Activated T-helper 1 cell treated with anti-CD3 and anti-CD28 coated beads, Interleukin-12 subunit alpha, Interleukin-12 subunit beta, Interleukin-2, Interleukin-4 antibody, amounts not matched to agents 30 ng/mL and 10 ng/mL and 1 ng/mL, durations not matched to agents 14 hours and 24 hours and 36 hours (primary cell): ENCODE measurements at places on chromosomes 4 and X. TPM values are rescaled to one million over a fixed set of nuclear protein-coding genes. Genes with fewer than 3 reads are reported as not detected.
A peak's percentile ranks its signal among the peaks of the same experiment; 100 is the strongest.

C1QTNF7 gene
- total RNA-seq: not detected in 2 replicates

AKAP4 gene
- not detected in 2 replicates for total RNA-seq

RPL9 gene
- 1,540 and 1,586 TPM in 2 replicates for total RNA-seq

- no peak for DNase-seq
- no peaks in the 10 kb centered on the region for H3K4me1 ChIP-seq
- no peak overlapping the region for H3K27ac ChIP-seq
Observed at GRCh38 chrX:121032531-121032930, 14.9 kb upstream of the GLUD2 start.

DNA sequence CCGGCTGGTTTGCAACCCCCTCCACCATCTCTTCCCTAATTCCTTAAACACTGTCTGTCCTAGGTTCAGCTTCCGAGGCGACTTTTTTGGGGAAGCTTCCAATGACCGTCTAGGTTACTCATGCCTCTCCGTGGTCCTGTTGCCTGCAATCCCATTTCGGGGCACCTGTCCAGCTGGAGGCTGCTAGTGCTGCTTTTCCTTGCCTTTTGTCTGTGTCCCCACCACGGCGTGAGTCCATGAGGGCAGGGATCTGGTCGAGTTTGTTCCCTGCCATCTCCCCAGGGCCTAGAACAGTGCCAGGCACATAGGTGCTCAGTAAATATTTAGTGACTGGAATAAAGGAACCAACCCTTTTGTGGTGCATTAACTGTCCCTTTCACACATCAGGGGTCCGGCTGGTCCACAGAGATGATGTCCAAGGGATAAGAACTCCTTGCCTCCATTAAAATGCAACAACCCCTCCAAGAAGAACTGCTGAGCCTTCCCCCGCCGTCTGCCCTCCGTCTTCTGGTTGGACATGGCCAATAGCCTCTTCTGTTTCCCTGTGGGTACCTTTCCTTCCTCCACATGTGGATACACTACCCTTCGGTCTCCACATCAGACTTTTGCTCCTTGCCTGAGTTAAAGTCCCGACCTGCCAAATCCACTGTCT lies 5.7 kb upstream of the SORCS2 start:
- peaks cover 3% of the 10 kb centered on the region for H3K36me3 ChIP-seq
- no peak overlapping the region for H3K4me3 ChIP-seq
- H3K4me1 ChIP-seq: peaks cover 12% of the 10 kb centered on the region
- H3K27me3 ChIP-seq: peaks cover 18% of the 10 kb centered on the region
- no peak for DNase-seq

DNA sequence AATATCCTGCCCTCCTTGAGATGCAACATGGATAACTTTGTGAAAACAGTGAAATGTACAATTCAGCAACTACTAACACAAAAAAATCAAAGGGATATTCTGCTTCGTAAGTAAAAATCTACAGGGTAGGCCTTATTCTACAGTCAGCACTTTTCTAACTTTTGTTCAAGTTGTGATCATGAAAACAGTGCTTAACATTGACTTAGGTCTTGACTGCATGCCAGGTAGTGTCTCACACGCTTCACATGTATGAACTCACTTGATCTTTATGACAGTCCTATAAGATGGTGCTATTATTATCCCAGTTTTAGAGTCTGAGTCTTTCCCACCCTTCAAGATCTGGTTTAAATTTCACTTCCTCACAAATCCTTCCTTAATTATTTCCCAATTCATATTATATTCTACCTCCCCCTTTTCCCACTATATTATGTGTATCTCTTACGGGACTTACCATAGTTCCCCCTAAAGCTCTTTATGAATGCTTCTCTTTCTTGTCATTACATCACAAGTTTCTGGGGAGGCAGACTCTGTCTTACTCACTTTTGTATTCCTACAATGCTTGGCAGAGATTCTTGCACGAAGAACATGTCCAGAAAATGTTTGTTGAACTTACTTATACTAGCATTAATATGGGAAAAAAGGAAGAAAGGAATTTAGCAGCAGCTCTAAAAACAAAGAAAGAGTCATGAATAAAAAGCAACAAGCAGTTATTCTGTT lies 179.8 kb downstream of the SCFD2 start:
- H3K4me3 ChIP-seq: no peak overlapping the region
- no peak overlapping the region for H3K27ac ChIP-seq
- peaks cover 3% of the 10 kb centered on the region for H3K36me3 ChIP-seq
- H3K27me3 ChIP-seq: no peaks in the 10 kb centered on the region

- H3K27ac ChIP-seq: no peak overlapping the region
- H3K27me3 ChIP-seq: no peaks in the 10 kb centered on the region
- H3K4me3 ChIP-seq: no peak overlapping the region
- no peak for DNase-seq
Observed at GRCh38 chr4:41157009-41157408, 57.3 kb downstream of the APBB2 start.

DNA sequence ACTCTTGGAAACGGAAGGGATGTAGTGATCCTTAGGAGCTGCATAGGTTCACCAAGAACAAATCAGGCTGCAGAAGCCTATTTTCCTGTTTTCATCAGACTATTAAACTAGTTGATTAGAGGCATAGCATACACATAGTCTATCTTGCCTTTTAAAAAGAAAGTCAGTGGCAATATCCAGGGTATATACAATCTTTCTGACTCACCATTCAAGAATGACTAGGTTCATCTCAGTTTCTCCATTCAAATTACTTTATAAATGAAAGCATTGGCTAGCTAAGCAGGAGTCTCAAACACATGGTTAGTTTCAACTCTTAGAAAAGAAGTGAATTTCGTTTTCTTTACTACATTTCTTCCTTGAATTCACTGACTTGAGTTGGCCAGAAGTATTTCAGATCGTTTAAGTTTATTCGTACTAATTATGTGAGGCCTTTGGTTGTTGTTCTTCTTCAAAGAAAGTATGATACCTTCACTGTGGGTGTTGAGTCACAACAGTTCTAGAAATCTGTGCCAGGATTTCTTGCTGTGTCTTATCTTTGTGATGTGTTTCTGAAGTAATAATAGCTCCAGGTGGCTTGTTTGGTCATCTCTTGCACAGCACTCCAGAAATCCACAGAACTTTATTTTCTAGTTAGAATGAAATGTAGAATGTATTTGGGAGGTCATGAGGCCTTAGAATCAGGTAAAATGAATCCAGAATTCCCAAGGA lies 88.2 kb downstream of the AWAT2 start:
- H3K4me3 ChIP-seq: no peak overlapping the region
- no peak overlapping the region for H3K27ac ChIP-seq
- H3K36me3 ChIP-seq: no peaks in the 10 kb centered on the region
- DNase-seq: no peak
- H3K27me3 ChIP-seq: no peaks in the 10 kb centered on the region

- H3K4me3 ChIP-seq: peak overlapping the region; percentile 97
- H3K27me3 ChIP-seq: no peaks in the 10 kb centered on the region
- peak overlapping the region; percentile 44 for H3K27ac ChIP-seq
- no peak for DNase-seq
- peaks cover 48% of the 10 kb centered on the region for H3K4me1 ChIP-seq
Observed at GRCh38 chr4:2934077-2934812, 29.0 kb downstream of the NOP14 start.

DNA sequence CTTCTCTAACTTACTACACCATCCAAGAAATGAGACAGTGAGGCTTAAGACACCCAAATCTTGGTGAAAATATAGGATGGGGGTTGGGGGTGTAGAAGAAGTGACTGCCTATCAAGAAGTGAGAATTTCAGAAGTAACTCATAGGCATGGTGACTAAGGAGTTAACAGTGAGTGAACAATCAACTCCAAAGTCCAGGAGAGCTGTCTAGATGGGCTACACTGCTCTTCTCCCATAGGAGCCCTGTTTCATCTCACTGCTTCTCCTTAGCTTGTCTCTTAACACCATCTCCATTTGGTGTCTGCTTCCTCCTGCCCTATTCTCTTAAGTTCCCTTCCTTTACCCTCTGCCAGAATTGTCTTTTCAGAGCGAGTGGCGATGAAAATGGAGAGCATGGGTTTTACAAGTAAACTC lies 22.7 kb downstream of the FABP2 start:
- no peaks in the 10 kb centered on the region for H3K27me3 ChIP-seq
- peak overlapping the region; percentile 97 for H3K27ac ChIP-seq
- peaks cover 36% of the 10 kb centered on the region for H3K36me3 ChIP-seq
- DNase-seq: no peak
- peaks cover 38% of the 10 kb centered on the region for H3K4me1 ChIP-seq

DNA sequence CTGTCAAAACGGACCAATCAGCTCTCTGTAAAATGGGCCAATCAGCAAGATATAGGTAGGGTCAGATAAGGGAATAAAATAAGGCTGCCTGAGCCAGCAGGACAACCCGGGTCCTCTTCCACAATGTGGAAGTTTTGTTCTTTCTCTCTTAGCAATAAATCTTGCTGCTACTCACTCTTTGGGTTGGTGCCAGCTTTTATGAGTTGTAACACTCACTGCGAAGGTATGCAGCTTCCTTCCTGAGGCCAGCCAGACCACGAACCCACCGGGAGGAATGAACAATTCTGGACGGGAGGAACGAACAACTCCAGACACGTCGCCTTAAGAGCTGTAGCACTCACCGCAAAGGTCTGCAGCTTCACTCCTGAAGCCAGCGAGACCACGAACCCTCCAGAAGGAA lies 287.8 kb downstream of the RAPGEF2 start:
- no peaks in the 10 kb centered on the region for H3K4me1 ChIP-seq
- no peak overlapping the region for H3K4me3 ChIP-seq
- H3K27me3 ChIP-seq: peaks cover 5% of the 10 kb centered on the region
- no peaks in the 10 kb centered on the region for H3K36me3 ChIP-seq
- H3K27ac ChIP-seq: no peak overlapping the region

DNA sequence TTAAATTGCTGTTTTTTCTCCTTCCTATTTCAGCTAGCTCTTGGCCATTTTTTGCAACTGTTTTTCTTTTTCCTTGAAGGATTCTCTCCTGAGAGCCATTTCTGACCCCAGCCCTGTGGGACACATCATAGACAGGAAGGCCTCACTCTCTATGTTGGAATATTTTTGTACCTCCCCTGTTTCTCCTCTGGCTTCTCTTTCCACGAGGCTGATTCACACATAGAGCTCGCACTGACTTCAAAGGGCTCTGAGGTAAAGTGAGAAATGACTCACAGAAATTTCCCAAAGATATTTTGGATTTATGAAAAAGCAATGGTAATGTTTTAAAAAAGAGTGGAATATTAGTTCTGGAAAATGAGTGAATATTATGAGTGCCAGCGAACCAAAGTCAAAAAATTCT lies 181.7 kb upstream of the IGFBP7 start:
- no peak overlapping the region for H3K4me3 ChIP-seq
- H3K27ac ChIP-seq: no peak overlapping the region
- H3K27me3 ChIP-seq: no peaks in the 10 kb centered on the region
- no peaks in the 10 kb centered on the region for H3K4me1 ChIP-seq

- no peaks in the 10 kb centered on the region for H3K36me3 ChIP-seq
- DNase-seq: no peak
- H3K27me3 ChIP-seq: peaks cover 2% of the 10 kb centered on the region
- H3K4me3 ChIP-seq: no peak overlapping the region
Observed at GRCh38 chr4:56806666-56807065, 14.8 kb downstream of the SPINK2 start.

DNA sequence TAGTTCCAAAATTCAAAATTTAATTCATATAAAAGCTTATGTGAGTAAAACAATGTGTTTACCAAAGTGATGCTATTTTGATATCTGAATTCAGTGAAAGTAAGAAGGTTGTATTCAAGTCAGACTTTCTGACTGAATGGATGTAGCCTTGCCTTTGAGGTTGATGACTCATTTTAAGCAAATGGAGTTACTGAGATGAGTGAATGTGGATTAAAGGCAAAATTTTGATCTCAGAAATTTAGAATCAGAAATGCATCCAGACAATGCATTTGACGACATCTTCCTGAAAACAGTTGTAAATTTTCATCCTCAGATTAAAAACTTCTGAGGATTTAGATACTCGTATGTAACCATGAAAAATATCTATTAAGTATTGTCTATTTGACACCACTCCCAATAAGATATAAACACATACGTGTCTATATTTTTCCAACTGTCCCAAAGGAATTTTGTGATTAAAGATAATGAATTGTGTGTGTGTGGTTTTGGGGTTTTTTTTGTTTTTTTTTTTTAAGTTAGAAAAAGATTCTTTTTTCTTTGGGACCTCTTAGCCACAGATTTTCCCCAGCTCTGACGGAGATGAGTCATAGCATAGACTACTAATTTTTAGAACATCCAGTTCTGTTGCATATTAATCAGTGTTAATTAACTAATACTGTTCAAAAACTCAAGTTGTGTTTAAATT lies 34.4 kb downstream of the NFKB1 start:
- H3K4me3 ChIP-seq: peak overlapping the region; percentile 39
- peaks cover 40% of the 10 kb centered on the region for H3K36me3 ChIP-seq
- DNase-seq: no peak

- no peaks in the 10 kb centered on the region for H3K4me1 ChIP-seq
- H3K27ac ChIP-seq: no peak overlapping the region
- no peak for DNase-seq
- peaks cover 4% of the 10 kb centered on the region for H3K27me3 ChIP-seq
Observed at GRCh38 chr4:120354381-120354780, 287.7 kb upstream of the MAD2L1 start.

- H3K36me3 ChIP-seq: no peaks in the 10 kb centered on the region
- peaks cover 13% of the 10 kb centered on the region for H3K27me3 ChIP-seq
- peak overlapping the region; percentile 10 for H3K27ac ChIP-seq
- H3K4me3 ChIP-seq: peak overlapping the region; percentile 7
Observed at GRCh38 chr4:139558235-139559088, 2.4 kb upstream of the SETD7 start.
